ENCODE measurements at places on chromosomes 12 and 14.
A peak's percentile ranks its signal among the peaks of the same experiment; 100 is the strongest.

- no peak for DNase-seq
These were observed 172.7 kb upstream of the CNOT2 start for GRCh38 chr12:70070494-70071007.

DNA sequence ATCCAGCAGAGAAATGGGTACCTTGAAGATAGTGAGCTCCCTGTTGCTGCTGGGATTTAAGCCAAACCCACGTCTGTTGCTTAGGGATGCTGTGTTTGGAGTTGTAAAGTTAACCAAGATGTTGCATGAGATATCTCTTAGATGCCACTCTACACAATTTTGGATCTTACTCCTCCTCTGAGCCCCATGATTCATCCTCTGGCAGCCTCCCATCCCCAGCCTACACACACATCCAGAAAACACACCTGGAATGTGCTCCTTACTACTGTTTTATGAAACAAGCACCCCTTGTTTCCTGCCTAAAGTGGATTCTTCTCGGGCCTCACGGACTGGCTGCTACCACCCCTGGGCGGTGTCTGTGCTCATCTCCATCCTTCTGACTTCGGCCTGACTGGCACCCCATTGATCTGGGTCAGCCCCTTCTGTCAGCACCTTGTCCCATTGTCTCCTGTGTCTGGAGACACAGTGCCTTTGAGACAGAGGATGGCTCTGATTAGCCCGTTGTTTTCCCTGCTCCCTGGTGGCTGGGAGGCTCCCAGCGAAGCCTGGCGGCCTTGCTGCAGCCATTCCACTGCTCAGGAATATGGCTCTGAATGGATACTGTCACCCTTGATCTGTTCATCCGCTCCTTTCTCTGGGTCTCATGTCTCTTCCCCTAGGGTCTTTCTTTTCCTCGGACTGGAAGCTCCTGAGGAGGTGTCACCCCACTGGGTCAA is 24.3 kb downstream of the TSPAN9 start:
- no peak for DNase-seq

DNA sequence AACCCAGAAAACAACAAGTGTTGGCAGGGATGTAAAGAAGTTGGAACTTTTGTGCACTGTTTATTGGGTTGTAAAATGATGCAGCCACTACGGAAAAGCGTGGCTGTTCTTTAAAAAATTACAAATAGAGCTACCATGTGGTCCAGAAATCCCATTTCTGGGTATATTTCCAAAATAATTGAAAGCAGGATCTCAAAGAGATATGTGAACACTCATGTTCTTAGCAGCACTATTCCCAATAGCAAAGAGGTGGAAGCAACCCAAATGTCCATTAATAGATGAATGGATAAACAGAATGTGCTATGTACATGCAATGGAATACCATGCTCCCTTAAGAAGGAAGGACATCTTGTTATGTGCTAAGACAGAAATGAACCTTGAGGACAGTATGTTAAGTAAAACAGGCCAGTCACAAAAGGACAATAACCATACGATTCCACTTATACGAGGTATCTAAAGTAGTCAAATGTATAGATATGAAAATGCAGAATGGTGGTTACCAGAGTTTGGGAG is 249.5 kb downstream of the PHLDA1 start:
- DNase-seq: no peak

DNA sequence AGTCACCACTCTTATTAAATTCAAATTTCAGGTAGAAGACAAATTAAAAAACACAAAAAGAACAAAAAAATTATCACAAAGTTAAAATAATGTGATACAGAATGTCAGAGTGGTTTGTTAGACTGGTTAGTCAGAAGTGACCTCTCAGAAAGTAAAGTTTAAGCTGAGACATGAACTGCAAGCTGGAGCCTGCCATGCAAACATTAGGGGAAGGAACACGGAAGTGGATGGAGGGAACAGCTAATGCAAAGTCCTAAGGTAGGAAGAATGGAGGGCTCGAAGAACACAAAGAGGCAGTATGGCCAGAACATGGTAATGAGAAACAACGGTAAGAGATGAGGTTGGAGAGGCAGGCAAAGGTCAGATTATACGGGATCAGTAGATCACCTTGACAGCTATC is 41.7 kb downstream of the WDHD1 start:
- no peak for DNase-seq

- DNase-seq: no peak
These were observed 95.0 kb downstream of the KLHL28 start for GRCh38 chr14:44866770-44867169.

DNA sequence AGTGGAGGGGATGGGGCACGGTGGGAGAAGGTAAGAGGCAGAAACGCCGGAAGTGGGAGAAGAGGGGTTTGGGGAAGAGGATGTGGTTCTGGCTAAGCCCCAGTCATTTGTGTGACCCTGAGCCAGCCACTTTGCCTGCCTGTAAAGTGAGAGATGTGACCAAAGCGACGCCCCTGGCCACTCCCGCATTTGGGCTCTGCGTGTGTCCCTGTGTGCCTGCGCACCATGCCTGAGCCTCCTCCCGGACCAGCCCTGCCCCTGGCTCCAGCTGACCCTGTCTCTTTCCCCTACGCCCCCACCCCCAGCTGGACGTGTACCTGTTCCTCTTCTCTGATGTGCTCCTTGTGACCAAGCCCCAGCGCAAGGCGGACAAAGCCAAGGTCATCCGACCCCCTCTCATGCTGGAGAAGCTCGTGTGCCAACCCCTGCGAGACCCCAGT is 8.0 kb downstream of the PLEKHG6 start:
- no peak for DNase-seq

DNA sequence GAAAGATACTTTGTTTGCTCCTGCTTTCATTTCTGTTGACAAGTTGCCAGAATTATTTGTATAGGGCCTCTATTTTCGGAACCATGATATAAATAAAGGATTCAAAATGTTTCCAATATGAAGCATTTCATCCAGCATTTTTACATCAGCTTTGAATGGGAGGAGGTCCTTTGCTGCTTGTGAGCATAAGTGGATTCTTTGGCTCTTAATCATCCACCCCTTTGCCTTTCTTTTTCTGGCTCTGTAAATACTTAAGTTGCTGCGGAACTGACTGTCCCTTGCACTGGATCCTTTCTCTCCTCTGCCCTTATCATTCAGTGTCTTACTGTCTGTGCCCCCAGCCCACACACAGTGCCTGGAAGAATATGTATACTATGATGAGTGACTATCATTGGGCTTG is 357.3 kb upstream of the RGS6 start:
- no peak for DNase-seq

GRCh38 chr12:24901576-24902461 is 47.1 kb downstream of the BCAT1 start:
- peak; percentile 24 for DNase-seq

DNA sequence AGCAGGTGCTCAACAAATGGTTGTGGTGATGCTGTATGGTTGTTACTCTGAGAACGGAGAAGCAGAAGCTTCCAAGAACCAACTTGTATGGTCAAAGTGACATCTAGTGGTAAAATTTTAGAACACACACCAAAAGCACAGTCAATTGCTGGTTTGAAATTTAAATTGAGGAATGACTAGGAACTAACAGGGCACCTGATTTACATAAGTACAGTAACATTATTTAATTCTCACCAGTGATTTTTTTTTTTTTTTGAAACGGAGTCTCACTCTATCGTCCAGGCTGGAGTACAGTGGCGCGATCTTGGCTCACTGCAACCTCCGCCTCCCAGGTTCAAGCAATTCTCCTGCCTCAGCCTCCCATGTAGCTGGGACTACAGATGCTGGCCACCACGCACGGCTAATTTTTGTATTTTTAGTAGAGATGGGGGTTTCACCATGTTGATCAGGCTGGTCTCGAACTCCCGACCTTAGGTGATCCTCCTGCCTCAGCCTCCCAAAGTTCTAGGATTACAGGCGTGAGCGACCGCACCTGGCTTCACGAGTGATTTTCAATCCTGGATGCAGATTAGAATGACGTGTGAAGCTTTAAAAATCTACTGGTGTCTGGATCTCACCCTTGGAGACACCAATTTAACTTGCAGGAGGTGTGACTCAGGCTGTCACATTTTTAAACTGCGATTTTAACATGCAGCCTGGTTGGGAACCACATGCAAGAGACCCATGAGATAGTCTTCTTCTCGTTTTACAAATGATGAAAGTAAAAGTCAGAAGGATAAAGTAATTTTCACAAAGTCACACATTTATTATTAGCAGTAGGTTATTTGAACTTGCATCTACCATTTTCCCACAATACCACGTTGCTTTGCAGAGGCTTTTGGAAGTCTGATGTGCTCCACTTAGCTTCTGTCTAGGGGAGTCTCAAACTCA is 14.1 kb upstream of the NUMB start:
- no peak for DNase-seq

DNA sequence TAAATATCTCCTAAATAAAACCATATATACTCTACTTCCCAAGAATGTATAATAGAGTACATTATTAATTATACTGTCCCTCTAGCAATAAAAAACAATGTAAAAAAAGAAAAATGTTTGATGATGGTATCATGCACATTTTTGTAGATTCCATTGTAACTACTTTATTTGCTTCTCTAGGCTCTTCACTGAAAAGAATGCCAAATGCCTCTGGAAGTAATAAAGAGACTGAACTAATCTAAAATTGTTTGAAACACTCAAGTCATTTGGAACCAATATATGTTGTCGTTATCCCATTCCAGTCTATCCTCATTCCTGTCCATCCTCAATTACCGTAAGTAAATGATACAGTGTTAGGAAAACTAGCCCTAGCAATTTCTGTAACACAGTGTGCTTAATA is 233.6 kb downstream of the C12orf50 start:
- no peak for DNase-seq

- DNase-seq: peak; percentile 57
These were observed 134.1 kb downstream of the SLC41A2 start for GRCh38 chr12:104823985-104824461.

GRCh38 chr12:46373301-46374296 is 1.0 kb upstream of the SLC38A2 start:
- DNase-seq: peak; percentile 73

GRCh38 chr14:36455241-36455627 is 64.8 kb downstream of the NKX2-1 start:
- DNase-seq: no peak

DNA sequence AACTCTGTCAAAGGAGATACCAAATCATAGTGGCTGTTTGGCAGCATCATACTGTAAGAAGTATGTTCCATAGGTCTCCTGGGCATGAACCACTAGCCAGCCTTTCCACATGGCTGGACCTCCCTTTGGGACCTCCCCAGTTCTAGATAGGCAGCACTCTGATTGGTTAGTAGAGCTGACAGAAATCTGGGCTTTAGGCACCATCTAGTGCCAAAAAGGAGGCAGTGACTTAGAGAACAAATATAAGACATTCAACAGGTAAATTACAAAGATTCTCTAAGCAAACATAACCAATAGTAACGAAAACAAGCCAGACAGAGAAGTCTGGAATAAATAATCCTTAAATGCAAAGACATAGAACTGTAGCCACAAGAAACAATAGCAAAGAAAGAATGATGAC is 148.0 kb upstream of the PDE3A start:
- no peak for DNase-seq

- no peak for DNase-seq
These were observed 53.1 kb downstream of the SLC6A12 start for GRCh38 chr12:160858-161257.

- peak; percentile 77 for DNase-seq
These were observed 9.4 kb downstream of the LHX5 start for GRCh38 chr12:113462117-113462774.

Data from right lobe of liver (tissue), 6 donors.